ENCODE measurements at places on chromosomes 6 and 20.

GRCh38 chr20:55175081-55175480 is 699.7 kb downstream of the DOK5 start:
- DNase-seq = no peak

DNA sequence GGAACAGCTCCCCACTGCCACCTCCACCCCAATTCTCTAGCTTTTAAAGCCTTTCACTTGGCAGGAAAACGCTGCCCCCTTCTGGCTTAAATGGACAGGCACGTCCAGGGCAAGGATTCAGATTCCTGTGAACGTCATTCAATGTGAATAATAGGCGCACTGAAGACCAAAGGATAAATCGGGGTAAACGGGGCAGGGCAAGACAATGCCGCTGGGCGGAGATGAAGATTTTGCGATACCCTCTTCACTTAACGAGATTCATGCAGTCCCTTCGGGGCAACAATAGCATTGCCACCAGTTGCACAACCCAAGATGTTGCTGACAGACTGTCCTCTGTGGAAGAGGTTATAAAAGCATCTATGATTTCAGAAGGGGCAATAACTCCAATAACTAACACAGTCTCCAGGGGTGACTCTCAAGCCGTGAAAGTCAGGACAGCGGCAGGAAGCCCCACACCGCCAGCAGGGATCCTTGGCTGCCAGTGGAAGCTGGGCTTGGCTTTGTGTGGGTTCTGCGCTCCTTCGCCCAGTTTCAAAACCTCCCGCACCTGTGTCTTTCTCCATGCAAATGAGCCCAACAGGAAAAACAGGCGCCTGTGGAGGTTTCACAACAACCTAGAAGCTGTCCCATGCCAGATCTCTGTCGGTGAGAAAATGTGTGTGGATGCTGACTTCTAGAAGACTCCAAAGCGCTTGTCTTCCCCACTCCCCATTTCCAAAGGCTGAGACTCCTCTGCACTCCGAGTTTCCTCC is 291.8 kb downstream of the BMP7 start:
- DNase-seq = peak; percentile 45

DNA sequence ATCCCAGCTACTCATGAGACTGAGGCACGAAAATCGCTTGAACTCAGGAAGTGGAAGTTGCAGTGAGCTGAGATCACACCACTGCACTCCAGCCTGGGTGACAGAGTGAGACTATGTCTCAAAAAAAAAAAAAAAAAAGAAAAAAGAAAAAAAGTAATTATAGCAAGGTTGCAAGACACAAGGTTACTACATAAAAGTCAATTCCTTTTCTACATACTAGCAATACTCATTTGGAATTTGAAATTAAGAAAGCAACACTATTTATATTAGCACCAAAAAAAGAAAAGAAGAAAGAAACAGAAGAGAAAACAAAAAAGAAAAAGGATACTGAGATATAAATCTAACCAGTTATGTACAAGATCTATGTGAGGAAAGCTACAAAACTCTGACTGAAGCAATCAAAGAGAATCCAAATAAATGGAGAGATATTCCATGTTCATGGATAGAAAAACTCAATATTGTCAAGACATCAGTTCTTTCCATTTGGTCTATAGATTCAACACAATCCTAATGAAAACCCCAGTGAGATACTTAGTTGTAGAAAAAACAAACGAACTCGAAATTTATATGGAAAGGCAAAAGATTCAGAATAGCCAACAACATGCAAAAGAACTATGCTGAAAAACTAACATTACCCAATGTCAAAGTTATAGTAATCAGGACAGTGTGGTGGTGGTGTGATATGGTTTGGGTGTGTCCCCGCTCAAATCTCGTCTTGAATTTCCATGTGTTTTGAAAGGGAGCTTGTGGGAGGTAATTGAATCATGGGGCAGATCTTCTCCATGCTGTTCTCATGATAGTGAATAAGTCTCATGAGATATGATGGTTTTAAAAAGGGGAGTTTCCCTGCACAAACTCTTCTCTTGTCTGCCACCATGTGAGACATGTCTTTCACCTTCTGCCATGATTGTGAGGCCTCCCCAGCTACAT is 73.3 kb downstream of the GPX5 start:
- DNase-seq = no peak

DNA sequence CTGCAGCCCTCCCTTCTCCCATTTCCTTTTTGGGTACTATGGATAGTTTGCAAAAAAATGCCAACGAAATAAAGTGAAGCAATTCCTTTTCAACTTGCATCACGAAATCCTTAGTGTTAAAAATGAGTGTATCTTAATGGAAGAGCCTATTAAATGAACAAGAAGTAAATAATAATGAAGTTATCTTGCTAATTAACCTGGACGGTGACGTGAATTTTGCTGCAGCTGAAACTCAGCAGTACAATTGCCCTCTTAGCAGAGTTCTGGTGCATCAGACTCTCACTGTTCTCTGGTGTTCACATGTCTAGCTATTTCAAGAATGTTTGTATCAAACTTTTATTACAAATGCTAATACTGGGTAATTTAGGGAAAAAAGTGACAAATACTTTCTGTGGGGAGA is 119.7 kb upstream of the HDAC2 start:
- no peak for DNase-seq

GRCh38 chr20:19502169-19502568 is 255.9 kb upstream of the RIN2 start:
- no peak for DNase-seq
